ENCODE measurements at places on chromosomes 1 and 21. TPM values are rescaled to one million over a fixed set of nuclear protein-coding genes. Genes with fewer than 3 reads are reported as not detected.
A peak's percentile ranks its signal among the peaks of the same experiment; 100 is the strongest.

The LAMC2 gene
- 3.0 TPM for total RNA-seq

The S100A2 gene
- total RNA-seq: 5.4 TPM

The ACTA1 gene
- total RNA-seq: not detected

The SEMA4A gene
- total RNA-seq: 21.5 TPM

The SPRR2A gene
- total RNA-seq: not detected

The CYP4A22 gene
- total RNA-seq: 0.44 TPM

The TNFRSF8 gene
- 1.6 TPM for total RNA-seq

DNA sequence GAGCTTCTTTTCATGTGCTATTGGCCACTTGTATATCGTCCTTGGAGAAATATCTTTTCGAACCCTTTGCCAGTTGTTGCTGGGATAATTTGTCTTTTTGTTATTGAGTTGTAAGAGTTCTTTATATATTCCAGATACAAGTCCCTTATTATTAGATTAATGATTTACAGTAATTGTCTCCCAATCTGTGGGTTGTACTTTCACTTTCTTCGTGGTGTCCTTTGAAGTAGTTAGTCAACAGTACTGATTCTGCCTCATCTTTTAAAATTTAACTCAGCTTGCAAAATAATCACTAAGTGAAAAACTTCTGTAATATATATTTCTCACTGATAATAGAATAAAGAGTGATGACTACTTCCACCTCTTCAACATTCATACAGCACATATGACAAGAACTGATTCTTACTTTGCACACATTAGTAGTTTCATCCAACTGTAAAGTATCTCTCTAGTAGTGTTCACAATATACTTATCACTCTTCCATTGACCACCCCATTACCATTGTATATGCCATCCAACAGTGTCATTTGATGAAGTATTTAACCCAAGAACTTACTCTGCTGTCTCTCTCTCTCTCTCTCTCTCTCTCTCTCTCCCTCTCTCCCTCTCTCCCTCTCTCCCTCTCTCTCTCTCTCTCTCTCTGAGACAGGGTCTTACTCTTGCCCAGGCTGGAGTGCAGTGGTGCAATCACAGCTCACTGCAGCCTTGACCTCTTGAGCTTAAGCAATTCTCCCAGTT is 104.2 kb upstream of the DMRTA2 start:
- H3K27me3 ChIP-seq: no peaks in the 10 kb centered on the region
- no peak for DNase-seq

DNA sequence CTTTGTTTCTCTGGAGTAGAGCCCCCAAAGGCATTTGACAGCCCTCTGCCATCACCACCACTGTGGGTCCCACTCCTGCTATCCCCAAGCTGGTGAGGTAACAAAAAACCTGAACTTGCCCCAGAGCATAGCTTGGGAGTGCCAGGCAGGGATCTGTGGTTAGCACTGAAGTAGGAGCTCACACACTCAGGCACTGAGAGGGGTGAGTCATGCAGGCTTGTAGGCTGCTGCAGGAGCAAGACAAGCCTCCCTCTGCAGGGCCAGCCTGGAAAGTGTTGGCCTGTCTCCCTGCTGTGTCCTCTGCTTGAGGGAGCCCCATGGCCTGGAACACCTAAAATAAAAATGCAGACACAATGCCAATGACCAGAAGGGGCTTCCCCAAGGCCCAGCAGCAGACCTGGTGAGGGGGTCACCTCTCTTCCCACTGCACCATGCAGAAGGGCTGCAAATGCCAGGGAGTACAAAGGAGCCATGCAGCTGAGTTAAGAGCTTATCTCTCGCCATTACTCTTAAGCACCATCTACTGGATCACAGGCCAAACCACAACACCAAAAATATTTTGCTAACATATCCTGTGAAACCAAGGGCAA is 108.9 kb upstream of the POGK start:
- no peak overlapping the region for H3K27ac ChIP-seq
- H3K36me3 ChIP-seq: no peaks in the 10 kb centered on the region
- no peak for DNase-seq
- no peaks in the 10 kb centered on the region for H3K4me1 ChIP-seq
- no peak overlapping the region for H3K4me3 ChIP-seq

- no peaks in the 10 kb centered on the region for H3K36me3 ChIP-seq
- no peaks in the 10 kb centered on the region for H3K27me3 ChIP-seq
- no peak overlapping the region for H3K4me3 ChIP-seq
- DNase-seq: no peak
- H3K27ac ChIP-seq: no peak overlapping the region
These were observed 10.7 kb downstream of the PIGR start for GRCh38 chr1:206935491-206936067.

DNA sequence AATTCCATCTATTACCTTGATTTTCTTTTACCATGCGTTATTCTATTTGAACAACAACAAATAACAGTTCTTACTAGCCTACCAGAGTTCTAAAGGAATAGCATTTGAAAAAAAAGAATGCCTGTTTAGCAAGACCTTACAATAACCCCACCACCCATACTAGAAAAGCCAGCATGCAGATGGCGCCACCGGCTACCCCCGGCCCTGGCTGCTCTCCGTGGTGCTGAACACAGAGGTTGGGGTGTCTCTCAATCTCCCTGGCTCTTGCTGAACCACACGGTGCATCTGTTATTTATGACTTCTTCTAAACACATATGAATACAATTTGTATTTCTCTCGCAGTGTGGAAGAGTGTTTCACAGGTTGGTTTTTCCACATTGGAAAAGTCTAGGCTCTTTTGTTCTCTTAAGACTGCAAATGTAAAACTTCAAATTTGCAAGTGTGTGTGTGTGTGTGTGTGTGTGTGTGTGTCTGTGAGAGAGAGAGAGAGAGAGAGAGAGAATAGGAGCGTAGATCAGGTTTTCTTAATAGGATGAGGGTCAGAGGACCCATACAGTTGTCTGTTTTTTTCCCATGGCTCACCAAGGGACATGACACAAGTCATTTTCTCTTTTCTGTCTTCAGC is 13.6 kb downstream of the GRIK3 start:
- H3K27ac ChIP-seq: no peak overlapping the region
- no peaks in the 10 kb centered on the region for H3K4me1 ChIP-seq
- no peaks in the 10 kb centered on the region for H3K36me3 ChIP-seq
- H3K27me3 ChIP-seq: no peaks in the 10 kb centered on the region
- no peak overlapping the region for H3K4me3 ChIP-seq

GRCh38 chr1:23126801-23127200 is 41.9 kb downstream of the LUZP1 start:
- no peaks in the 10 kb centered on the region for H3K27me3 ChIP-seq
- H3K27ac ChIP-seq: no peak overlapping the region
- DNase-seq: no peak
- H3K36me3 ChIP-seq: no peaks in the 10 kb centered on the region
- no peak overlapping the region for H3K4me3 ChIP-seq

- no peak overlapping the region for H3K4me3 ChIP-seq
- no peaks in the 10 kb centered on the region for H3K27me3 ChIP-seq
- no peaks in the 10 kb centered on the region for H3K36me3 ChIP-seq
- H3K27ac ChIP-seq: no peak overlapping the region
- no peaks in the 10 kb centered on the region for H3K4me1 ChIP-seq
- DNase-seq: no peak
These were observed 235.5 kb upstream of the RRP15 start for GRCh38 chr1:218049641-218050040.

- H3K27ac ChIP-seq: no peak overlapping the region
- H3K4me1 ChIP-seq: no peaks in the 10 kb centered on the region
- H3K36me3 ChIP-seq: no peaks in the 10 kb centered on the region
- no peak overlapping the region for H3K4me3 ChIP-seq
These were observed 199.2 kb upstream of the NEGR1 start for GRCh38 chr1:72481420-72481970.

GRCh38 chr1:11188858-11189451 is at the start of gene ANGPTL7:
TSS of gene ANGPTL7 (plus strand) at chr1:11189355. CDS start at chr1:11189580, 225 bp downstream.
- H3K27me3 ChIP-seq: no peaks in the 10 kb centered on the region
- H3K4me1 ChIP-seq: no peaks in the 10 kb centered on the region
- DNase-seq: no peak
- H3K36me3 ChIP-seq: no peaks in the 10 kb centered on the region
- H3K4me3 ChIP-seq: no peak within 1 kb of the TSS

- H3K4me1 ChIP-seq: no peaks in the 10 kb centered on the region
- H3K36me3 ChIP-seq: no peaks in the 10 kb centered on the region
- H3K4me3 ChIP-seq: no peak overlapping the region
- DNase-seq: no peak
These were observed 278.5 kb downstream of the LRRC7 start for GRCh38 chr1:69846267-69846666.

DNA sequence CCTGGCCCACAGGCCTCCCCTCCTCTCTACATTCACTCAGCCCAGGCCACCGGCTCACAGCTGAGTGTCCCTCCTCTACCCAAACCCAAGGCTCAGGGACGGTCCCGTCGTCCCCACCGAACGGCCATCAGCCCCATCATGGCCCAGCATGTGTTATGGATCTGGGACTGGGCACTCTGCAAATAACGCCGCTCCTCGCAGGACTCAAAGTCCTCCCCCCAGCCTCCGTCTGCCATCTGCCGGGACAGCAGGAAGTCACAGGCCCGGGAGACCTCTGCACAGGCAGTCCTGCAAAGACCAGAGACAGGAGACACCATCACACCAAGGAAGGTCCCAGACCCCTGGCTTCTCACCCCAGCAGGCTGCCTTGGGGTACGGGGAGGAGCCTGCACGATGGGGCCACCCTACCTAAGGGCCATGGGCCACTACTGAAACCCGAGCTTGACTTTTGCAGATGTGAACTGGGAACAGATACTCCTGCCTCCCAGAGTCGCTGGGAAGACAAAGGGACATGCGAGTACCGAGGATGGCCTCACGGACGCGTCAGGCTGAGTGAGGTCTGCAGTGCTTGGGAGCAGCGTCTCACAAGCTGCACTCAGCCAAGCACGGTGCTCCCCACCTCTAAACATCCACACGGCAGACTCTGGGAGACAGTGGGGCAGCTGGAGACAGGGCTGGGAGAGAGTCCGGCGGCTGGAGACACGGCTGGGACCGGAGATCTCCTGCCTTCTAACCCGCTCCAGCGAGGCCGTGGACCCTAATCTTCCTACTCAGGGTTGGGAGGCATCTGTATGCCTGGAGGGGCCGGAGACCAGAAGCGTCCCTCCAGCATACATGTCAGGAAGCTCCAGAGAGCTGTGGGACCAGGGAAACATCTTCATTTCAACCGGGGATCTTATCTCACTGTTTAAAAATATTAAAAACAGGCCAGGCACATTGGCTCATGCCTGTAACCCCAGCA is 10.4 kb upstream of the SPATC1L start:
- no peaks in the 10 kb centered on the region for H3K36me3 ChIP-seq
- no peak overlapping the region for H3K4me3 ChIP-seq
- H3K27ac ChIP-seq: no peak overlapping the region
- peak; percentile 45 for DNase-seq
- H3K27me3 ChIP-seq: no peaks in the 10 kb centered on the region

DNA sequence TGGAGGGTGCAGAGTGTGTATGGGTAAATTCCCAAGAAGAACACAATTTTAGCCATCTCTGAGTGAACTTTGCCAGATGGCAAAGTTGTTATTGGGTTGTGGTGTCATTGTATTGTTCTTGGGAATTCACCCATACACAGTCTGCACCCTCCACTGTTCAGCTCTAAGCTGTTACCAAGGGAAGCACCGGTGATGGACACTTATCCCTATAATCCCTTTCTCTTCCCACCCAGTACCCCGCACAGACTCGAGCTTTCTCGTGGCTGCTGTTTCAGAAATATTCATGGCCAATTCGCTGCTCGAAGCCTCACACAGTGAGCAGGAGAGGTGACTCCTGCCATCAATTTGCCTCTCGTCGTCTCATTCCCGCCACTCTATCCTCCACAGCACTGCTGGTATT is 95.7 kb upstream of the PALMD start:
- H3K36me3 ChIP-seq: no peaks in the 10 kb centered on the region
- no peak for DNase-seq
- H3K4me1 ChIP-seq: no peaks in the 10 kb centered on the region
- H3K4me3 ChIP-seq: no peak overlapping the region

GRCh38 chr1:6343506-6344405 is 49.8 kb downstream of the ACOT7 start:
- no peaks in the 10 kb centered on the region for H3K4me1 ChIP-seq
- DNase-seq: peak; percentile 49
- H3K36me3 ChIP-seq: no peaks in the 10 kb centered on the region
- no peak overlapping the region for H3K4me3 ChIP-seq

DNA sequence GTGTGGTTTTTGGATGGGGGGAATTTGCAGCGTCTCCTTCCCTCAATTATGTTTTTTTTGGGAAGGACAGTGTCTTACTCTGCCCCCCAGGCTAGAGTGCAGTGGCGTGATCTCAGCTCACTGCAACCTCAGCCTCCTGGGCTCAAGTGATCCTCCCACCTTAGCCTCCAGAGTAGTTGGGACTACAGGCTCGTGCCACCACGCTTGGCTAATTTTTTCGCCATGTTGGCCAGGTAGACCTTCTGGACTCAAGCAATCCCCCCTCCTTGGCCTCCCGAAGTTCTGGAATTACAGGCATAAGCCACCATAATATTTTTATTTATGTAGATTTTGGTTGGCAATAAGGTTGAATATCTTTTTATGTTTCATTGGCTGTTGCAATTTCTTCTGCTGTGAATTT is 9.5 kb upstream of the PARP1 start:
- H3K27ac ChIP-seq: no peak overlapping the region
- H3K27me3 ChIP-seq: no peaks in the 10 kb centered on the region
- H3K36me3 ChIP-seq: no peaks in the 10 kb centered on the region
- no peaks in the 10 kb centered on the region for H3K4me1 ChIP-seq
- no peak for DNase-seq
- no peak overlapping the region for H3K4me3 ChIP-seq

- H3K27me3 ChIP-seq: no peaks in the 10 kb centered on the region
- H3K4me3 ChIP-seq: no peak overlapping the region
- no peaks in the 10 kb centered on the region for H3K36me3 ChIP-seq
- no peak for DNase-seq
- no peaks in the 10 kb centered on the region for H3K4me1 ChIP-seq
- H3K27ac ChIP-seq: no peak overlapping the region
These were observed 3.8 kb upstream of the PARS2 start for GRCh38 chr1:54768093-54768492.

GRCh38 chr1:172903581-172904220 is 147.0 kb downstream of the TNFSF18 start:
- H3K27ac ChIP-seq: no peak overlapping the region
- H3K4me1 ChIP-seq: no peaks in the 10 kb centered on the region
- H3K36me3 ChIP-seq: no peaks in the 10 kb centered on the region
- no peak for DNase-seq
- H3K27me3 ChIP-seq: no peaks in the 10 kb centered on the region
- no peak overlapping the region for H3K4me3 ChIP-seq

GRCh38 chr1:230812568-230812967 is 55.8 kb downstream of the C1orf198 start:
- no peaks in the 10 kb centered on the region for H3K27me3 ChIP-seq
- no peak for DNase-seq
- no peak overlapping the region for H3K4me3 ChIP-seq
- no peaks in the 10 kb centered on the region for H3K36me3 ChIP-seq

All from breast epithelium (tissue), 4 donors.